Stimulated activated CD4-positive, alpha-beta T cell treated with anti-CD3 and anti-CD28 coated beads, Interleukin-4, amount 100 ng/mL, for 1 hour (primary cell): ENCODE measurements at places on chromosomes 6 and 20.

DNA sequence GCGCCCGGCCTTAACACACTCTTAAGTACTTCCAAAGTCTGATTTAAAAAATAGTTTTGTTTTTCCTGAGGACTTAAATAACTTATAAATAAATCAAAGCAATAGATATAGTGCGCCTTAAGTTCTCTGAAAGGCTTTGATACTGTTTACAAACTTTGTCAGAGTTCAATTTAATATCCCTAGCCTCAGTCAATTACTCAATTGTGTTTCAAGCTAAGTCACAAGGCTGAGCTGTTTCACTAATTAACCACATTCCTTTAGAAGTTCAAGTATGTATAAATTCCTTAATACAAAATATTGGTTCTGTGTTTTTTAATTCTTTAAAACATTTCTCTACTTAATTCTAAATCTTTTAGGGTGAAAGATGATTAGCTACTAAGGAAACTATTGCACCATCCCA lies 178.4 kb upstream of the AGPAT4 start:
- no peak for DNase-seq

- no peak for DNase-seq
Observed at GRCh38 chr6:53048431-53049195, 16.6 kb upstream of the FBXO9 start.

- DNase-seq, result no peak
Observed at GRCh38 chr6:149293244-149293643, 24.3 kb upstream of the TAB2 start.

DNA sequence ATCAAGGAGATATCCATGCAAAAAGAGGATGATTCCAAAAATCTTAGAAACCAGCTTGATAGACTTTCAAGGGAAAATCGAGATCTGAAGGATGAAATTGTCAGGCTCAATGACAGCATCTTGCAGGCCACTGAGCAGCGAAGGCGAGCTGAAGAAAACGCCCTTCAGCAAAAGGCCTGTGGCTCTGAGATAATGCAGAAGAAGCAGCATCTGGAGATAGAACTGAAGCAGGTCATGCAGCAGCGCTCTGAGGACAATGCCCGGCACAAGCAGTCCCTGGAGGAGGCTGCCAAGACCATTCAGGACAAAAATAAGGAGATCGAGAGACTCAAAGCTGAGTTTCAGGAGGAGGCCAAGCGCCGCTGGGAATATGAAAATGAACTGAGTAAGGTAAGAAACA lies 10.1 kb upstream of the SNRNP48 start:
- no peak for DNase-seq

DNA sequence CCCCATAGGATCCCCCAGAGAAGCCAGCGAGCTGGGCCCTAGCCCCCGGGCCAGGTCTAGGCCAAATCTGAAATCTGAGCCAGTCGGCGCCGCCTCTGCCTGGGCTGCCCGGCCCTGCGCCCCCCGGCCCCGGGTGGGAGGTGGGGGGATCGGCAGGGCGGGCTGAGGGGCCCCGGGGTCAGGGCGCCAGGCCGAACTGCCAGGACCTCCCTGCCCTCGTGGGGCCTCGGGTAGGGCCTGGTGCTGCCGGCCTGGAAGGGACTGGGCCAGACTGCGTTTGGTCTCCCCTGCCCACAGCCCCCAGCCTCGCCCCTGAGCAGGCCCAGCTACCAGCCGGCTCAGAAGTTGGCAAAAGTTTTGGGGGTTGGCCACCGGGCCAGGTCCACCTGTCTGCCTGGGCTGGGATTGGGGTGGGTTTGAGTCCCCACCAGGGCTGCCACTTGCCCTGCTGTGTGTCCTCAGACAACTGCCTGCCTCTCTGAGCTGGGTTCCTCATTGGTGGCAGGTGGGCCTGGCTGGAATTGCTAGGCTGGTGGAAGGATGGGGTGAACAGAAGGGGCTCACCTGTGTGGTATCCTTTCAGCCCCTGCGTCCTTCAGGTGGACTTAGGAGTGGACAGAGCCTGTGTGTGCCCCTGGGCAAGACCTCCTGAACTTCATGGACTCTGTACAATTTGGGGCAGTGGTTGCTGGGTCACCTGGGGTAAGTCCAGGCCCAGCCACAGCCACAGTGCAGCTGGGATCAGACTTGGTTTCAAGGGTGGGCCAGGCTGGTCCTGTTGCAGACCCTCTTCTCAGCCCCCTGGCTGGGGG lies 801 bp downstream of the SRC start:
- DNase-seq, result no peak

DNA sequence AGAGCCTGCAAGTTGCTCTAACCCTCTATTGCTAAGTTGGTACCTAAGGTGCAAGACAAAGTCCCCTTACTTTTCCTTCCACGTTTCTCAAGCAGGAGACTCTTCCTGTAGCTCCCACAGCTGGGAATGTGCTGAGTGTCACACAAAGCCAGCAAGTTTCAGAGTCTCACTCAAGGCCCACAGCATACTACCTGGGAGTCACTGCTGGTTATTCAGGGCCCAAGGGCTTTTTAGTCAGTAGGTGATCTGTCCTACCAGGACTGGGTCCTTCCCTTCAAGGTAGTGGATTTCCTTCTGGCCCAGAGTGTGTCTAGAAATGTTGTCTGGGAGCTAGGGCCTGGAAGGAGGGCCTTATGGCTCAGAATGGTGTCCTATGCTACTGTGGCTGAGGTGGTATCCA lies 261.9 kb upstream of the CITED2 start:
- no peak for DNase-seq

- DNase-seq, result no peak
Observed at GRCh38 chr6:135630789-135631376, 133.3 kb upstream of the AHI1 start.

- no peak for DNase-seq
Observed at GRCh38 chr6:1713016-1713600, 103.4 kb downstream of the FOXC1 start.

GRCh38 chr6:127641905-127642304 lies 64.9 kb downstream of the C6orf58 start:
- DNase-seq, result peak; percentile 1

DNA sequence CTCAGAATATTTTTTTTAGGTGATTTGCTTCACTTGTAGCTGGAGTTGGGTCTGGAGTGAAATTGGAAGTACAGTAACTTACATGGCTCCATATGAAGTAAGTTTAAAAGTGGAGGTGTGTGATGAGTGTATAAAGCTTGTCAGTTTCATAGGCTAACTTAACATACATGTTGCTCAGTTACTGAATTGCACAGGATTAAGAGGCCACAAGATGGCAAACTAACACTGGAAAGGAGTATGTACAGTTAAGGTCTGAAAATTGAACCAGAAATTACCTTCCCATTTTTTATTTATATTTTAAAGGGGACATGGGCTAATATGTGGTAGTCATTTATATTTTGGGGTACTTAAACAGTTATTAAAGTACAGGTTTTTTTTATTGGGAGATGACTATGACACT lies 45.3 kb upstream of the SMIM8 start:
- DNase-seq, result no peak

- no peak for DNase-seq
Observed at GRCh38 chr20:58449681-58450221, 60.7 kb downstream of the VAPB start.

DNA sequence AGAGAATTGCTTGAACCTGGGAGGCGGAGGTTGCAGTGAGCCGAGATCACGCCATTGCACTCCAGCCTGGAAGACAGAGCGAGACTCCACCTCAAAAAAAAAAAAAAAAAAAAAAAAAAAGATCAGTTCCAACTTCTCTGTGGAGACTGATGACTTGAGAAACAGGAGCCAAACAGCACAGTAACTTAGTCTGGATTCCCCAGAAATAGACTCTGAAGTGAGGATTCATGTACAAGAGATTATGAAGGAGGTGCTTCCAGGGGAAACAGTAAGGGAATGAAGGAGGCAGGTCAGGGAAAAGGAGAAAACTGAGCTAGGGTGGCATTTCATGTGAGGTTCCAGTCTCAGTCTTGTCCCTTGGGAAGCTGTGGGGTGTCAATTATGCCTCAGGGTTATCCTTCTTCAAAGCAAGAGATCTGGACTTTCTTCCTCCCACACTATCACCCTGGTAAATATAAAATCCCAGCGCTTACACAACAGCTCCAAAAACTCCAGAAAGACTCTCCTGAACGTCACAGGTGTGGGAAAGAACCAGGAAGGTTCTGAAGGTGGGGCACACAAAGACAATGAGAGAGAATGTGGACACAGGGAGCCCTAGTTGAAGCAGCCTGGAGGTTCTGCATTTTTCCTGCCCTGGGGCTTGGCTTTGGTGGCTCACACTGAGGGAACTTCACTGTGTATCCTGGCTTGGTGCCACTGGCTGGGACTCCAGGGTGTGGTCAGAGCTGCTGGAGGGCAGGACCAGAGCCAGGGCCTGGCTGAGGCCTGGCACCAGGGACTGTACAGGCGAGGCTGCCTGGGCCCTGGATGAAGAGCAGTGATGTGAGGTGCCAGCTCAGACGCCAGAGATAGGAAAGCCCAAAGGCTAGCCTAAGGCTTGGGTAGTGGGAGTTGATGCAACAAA lies 46.8 kb downstream of the PCNA start:
- no peak for DNase-seq

GRCh38 chr6:153102605-153103318 lies 28.3 kb downstream of the RGS17 start:
- DNase-seq, result no peak

GRCh38 chr20:1900321-1900801 lies 5.2 kb downstream of the SIRPA start:
- DNase-seq, result no peak

GRCh38 chr6:37540390-37540789 lies 40.7 kb upstream of the CCDC167 start:
- DNase-seq, result no peak

- no peak for DNase-seq
Observed at GRCh38 chr20:50280851-50281655, 90.4 kb downstream of the CEBPB start.

DNA sequence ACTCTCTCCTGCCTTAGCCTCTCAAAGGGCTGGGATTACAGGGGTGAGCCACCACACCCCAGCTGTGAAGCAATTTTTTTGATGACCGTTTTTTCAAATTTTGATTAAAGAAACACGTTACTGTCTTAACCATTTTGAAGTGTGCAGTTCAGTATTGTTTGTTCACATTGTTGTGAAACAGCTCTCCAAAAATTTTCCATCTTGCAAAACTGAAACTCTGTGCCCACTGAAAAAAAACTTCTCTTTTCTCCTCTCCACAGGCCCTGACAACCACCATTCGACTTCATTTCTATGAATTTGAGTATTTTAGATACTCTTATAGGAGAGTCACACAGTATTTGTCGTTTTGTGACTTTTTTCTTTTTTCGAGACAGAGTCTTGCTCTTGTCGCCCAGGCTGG lies 53.9 kb downstream of the ECT2L start:
- no peak for DNase-seq

GRCh38 chr6:170284126-170284773 lies 6.6 kb downstream of the DLL1 start:
- no peak for DNase-seq

DNA sequence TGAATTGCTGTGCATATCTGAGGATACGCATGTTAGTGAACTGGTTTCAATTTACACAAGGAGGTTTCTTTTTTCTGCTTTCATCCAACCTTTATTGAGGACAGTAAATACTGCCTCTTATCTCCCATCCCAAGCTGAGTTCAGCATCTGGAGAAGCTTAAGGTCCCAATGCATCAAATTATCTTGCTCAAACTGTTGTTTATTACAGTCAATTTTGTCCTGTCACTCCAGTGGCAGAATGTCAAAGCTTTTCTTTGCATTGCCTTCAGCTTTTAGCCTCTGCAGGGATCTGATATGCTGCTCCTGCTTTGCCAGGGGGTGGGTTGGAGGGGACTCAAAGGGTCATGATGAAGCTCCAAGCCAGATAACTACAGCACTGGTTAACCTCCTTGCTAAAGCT lies 435.4 kb upstream of the SOX4 start:
- DNase-seq, result no peak

DNA sequence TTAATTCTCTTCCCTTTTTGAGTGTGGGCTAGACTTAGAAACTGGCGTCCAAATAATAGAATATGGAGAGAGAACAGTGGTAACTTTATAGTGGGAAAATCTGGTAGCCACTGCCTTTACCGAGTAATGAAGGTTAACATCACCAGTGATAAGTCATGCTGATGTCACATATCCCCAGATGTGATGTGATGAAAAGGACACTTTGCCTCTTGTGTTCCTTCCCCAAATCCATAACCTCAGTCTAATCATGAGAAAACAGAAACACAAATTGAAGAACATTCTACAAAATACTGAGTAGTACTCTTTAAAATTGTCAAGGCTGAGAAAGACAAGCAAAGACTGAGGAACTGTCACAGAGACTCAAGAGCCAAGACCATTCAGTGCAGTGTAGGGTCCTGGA lies 17.8 kb downstream of the ANKS1A start:
- no peak for DNase-seq

DNA sequence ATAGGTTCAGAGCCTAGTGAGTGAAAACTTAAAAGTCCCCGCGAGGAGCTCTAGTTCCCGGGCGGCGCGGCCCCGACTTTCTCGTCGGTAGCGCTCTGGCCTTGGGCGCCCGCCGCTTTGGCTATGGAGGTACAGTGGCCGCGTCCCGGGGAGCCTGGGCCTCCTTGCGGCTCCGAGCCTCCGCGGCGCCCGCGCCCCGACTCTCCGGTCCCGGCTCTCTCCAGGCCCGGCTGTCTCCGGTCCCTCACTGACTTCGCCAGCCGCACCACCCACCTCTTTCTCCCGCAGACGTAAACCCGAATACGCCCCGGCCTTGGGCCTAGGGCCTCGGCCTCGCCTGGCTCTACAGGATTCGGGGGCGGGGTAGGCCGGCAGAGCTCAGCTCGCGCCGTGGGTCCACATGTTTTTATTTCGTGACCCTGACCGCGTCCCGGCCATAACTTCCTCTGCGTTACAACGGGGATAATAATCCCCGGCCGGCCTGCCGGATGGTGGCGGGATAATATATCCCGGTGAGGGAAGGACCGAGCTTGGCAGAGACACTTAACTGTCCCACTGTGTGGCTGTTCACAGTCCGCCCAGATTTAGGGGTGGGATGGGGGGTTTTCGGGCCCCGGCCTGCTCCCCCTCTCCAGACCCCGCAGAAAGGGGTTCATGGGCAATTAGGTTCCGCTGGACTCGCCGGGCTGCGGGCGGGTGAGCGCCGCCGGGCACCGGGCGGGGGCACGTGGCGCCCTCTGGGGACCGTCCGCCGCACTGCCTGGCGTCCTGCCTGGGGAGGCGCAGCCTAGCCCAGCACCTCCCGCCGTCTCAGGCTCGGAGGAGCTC lies 10.0 kb upstream of the TBX18 start:
- no peak for DNase-seq
